Erythroblast (primary cell): ENCODE measurements at places on chromosomes 3 and 15.

DNA sequence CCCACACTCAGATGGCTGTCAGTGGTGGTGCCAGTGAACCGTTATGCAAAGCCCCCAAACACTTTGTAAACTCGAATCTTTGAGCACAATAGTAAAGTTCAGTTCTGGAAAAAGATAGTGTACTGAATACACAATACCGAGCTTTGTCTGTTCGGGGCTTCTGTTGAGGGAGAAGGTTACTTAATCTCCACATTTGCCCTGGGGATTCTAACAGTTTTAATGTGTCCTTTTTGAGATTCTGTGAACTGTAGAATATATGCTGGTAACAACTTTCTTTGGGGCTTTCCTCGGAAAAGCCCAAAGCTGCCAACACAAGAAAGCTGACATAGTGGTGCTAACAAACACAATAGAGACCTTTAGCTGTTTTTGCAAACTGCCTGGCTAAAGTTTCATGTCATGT lies 686.5 kb downstream of the ROBO1 start:
- DNase-seq, result no peak

DNA sequence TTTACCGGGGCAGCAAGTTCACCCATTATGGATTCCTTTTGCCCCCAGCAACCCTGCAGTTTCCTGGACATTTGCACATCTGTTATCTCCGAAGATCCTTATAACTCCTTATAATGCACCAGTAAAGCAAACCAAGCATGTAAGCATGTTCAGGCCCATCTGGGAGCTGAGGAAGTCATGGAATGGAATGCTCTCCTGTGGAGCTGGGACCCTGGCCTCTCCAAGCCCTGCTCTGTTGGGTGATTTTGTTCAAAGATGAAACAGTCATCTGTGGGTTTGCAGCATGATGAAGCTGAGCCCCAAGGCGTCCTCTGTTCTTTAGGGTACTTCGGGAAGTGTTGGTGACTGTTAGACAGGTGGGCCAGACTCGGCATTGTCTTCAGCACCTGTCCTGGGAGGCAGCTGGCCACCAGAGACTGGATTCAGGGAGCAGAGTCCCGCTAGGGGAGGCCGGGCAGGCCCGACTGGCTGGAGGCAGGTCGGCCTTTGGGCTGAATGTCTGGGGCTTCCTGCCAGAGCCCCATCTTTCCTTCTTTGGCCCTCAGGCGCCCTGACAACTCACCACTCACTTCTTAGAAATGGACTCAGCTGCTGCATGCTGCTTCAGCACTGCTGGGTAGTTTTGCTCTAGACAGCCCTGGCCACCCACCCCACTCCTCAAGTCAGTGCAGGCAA lies 3.9 kb downstream of the DNAH1 start:
- no peak for DNase-seq

DNA sequence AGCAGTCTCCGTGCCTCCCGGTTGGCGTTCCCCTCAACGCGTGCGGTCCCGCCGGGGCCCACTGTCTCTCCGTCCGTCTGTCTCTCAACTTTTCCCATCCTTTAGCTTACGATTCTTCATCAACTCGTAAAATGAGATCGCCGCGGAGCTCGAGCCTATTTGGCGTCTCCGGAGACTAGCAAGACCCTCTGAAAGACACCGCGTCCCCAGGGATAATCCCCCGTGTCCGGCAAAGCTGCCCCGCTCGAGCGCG lies 3.4 kb downstream of the GATA2 start:
- no peak for DNase-seq

- DNase-seq, result no peak
These were observed 19.0 kb upstream of the C15orf61 start for GRCh38 chr15:67501836-67502461.

GRCh38 chr15:69311319-69311721 lies 12.6 kb downstream of the PAQR5 start:
- DNase-seq, result no peak

- DNase-seq, result no peak
These were observed 389.8 kb downstream of the NR2F2 start for GRCh38 chr15:96720251-96720650.
